ENCODE measurements at places on chromosomes 16 and 17.

- no peak for DNase-seq
Measured at GRCh38 chr16:2236337-2237101, at the start of gene DNASE1L2. Gene DNASE1L2 (plus strand): TSS chr16:2236444. CDS start chr16:2236817, 373 bp downstream.

- DNase-seq = no peak
Measured at GRCh38 chr16:57828272-57829161, 26.2 kb upstream of the KIFC3 start.

- DNase-seq = no peak
Measured at GRCh38 chr16:76464955-76465620, 187.9 kb downstream of the CNTNAP4 start.

- peak; percentile 82 for DNase-seq
Measured at GRCh38 chr17:7834542-7834956, 532 bp downstream of the KDM6B start.

DNA sequence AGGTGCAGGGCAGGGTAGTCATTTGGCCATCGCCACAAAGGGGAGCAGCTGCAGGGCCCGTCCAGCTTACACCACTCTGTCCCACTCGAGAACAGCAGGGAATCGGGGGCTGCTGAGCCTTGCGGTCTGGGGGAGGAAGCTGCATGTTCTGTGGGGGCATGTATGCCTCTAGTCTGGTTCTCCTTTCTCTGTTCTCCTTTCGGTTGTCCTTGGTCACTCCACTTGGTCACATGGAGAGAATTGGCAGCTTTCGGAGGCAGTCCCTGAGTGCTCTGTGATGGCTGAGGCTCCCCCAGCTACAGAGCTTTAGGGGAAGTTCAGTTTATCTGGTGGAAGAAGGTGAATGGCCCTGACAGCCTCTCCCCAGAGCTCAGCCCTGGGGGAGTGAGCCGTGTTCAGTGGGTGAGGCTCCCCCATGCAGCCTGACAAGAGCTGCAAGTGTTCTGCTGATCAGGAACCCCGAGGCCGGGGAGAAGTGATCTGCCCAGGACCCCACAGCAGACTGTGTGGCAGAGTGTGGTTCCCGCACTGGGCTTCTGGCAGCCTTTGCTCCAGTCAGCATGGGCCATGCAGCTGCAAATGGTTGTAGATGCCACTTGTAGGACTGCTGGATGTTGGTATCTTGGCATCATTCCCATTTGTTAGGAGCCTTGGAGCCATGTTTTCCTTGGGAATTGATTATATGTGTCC, 22.3 kb upstream of the SMPD3 start:
- peak; percentile 92 for DNase-seq

DNA sequence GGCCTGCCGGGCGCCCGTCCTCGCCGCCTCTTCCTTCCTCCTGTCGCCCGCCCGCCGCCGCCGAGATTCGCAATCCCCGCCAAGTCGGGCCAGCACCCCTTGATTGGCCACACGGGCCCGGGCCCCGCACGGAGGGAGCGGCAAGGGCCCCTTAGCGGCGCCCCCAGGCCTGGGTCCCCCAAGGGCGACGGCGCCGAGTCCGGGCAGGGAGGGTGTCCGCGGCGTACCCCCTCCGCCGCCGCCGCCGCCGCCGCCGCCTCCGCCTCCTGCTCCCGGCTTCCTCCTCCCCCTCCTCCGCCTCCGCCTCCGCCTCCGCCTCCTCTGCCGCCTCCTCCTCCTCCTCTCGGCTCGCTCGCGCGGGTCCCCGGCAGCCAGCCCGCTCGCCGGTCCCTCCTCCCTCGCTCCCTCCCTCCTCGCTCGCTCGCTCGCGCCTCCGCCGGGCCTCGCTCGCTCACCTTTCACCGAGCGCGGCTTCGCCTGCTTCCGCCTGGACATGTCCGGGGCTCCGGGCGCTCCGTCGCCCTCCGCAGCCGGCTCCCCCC, 561 bp downstream of the ZNF423 start:
- peak; percentile 45 for DNase-seq
